ENCODE measurements at places on chromosomes 12 and 14.

DNA sequence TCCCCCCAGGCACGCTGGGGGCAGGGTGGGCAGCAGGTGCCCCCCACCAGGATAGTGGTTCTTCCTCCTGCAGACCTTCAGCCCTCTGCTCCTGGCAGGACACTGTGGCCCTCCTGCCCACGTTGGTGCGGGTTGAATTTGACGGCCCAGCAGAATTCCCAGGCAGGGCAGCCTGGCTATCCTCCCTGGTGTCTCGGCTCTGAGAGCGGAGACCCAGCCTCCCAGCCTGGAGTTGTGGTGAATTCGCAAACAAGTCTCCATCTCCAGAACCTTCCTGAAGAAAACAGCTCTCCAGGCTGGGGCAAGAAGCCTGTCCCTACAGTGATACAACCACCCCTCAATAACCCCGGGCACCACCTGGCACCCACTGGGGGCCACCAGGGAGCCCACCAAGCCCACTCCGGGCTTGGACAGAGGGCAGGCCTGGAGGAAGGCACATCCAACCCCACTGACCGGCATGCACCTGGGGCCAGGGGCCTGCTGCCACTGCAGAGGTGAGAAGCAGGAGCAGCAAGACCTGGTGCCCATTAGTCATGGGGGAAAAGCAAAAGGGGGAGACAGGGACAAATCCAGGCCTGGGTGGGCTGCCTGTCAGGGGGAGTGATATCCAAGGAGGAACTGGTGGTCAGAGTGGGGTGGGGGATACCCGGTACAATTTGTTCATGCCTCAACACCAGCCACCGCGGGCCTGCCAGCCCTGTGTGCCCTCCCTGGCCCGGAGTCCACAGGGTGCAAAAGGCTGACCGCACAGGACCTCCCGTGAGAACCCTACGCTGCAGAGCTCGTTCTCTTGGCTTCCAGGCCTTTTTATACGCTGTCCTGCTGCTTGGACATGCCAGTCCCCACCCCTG is 3.6 kb downstream of the ANKRD9 start:
- no peak for DNase-seq

GRCh38 chr14:67882986-67883555 is 63.5 kb downstream of the RAD51B start:
- DNase-seq = no peak

GRCh38 chr14:61368781-61369453 is 47.5 kb downstream of the PRKCH start:
- no peak for DNase-seq

DNA sequence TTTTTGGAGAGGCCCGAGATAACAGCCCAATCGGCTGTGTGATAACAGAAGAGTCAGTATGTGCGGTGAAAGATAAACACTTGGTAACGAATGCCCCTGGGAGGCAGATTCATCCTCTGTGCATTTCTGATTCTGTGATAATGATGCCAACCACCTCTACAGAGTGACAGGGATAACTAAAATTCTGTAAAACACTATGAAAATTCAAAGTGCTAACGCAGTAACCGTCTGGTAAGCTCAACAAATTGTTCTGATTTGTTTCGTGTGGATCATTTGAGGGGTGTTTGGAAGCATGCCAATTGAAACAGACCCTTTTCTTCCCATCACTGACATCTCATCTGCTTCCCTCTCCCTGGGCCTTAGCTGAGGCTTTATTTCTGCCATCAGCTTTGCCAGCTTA is 76.3 kb downstream of the ESR2 start:
- no peak for DNase-seq

DNA sequence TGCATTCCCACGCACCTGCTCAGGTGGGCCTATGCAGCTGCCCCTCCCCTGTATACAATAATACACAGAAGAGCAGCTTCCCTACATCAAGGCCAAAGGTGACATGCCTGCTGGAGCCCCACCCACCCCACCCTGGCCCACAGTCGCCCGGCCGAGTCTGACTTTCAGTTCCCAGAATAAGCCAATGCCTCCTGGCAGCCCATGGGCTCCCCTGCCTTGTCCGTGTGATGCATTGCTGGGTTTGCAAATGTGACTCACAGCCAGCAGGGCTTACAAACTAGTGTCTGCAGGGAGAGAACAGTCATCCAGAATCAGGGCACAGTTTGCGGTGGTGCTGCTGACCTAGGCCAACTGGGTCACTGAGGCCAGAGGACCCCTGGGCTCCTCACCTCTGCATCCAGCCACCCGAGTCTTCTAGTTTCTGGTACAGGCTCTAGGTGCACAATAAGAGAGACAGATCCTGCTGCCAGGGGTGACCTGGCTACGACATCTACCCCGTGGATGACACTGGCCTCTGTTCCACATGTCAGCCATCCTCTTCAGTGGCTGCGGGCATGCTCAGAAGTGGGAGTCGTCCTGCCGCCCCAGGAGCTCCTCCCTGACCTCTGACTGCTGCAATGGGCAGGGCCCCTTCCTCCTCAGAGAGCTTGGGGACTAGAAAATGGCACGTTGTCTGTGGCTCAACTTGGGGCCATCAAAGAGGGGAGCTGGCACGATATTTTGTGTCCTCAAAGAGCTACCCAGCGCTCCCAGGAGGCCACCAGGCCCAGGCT is 84.5 kb downstream of the CHGA start:
- DNase-seq = peak; percentile 80

DNA sequence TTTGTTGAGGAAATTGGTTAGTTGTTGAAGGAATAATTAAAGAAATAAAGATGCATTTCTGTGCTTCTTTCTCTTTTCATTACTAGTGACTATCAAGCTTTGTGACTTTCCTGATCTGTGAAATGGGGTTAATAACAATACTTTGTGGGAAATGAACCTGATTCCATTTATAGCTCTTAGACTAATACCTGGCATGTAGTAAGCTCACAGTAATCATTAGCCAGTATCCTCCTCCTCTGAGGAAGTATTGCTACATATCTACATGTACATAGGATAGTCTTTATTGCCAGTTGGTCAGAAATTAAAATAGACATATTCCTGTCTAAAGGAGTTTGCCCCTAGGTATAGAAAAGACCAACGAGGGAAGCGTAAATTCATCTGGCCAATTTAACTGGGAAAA is 1.8 kb upstream of the CCDC198 start:
- DNase-seq = no peak

All from Peyer's patch (tissue), 4 donors.